ENCODE measurements at places on chromosomes 1 and 21. TPM values are rescaled to one million over a fixed set of nuclear protein-coding genes. Genes with fewer than 3 reads are reported as not detected.

Gene VSIG8
- not detected for total RNA-seq

Gene GFI1
- total RNA-seq: under 0.01 TPM

Gene AADACL4
- total RNA-seq: not detected

Gene GSTM1
- total RNA-seq: 0.51 TPM

Gene SLC44A3
- total RNA-seq: 0.65 TPM

Gene CHRM3
- 2.8 TPM for total RNA-seq

Gene S100A2
- total RNA-seq: 1.4 TPM

Gene HES2
- not detected for total RNA-seq

Gene VHLL
- total RNA-seq: not detected

Gene SYPL2
- not detected for total RNA-seq

Gene PCBP3
- total RNA-seq: 0.05 TPM

Gene FHL3
- 7.7 TPM for total RNA-seq

Gene CCDC185
- not detected for total RNA-seq

Gene PDZK1IP1
- not detected for total RNA-seq

Gene VCAM1
- total RNA-seq: 64.1 TPM

Gene ILDR2
- total RNA-seq: not detected

Gene EFNA3
- total RNA-seq: 1.8 TPM

Gene FAM131C
- total RNA-seq: under 0.01 TPM

Gene ACTN2
- under 0.01 TPM for total RNA-seq

Gene LCA5L
- total RNA-seq: 3.0 TPM

Gene LCE3D
- total RNA-seq: not detected

Gene MLLT11
- total RNA-seq: 16.1 TPM

Gene FCGR3B
- total RNA-seq: not detected

Gene LYPD8
- total RNA-seq: not detected

Gene SLAMF6
- not detected for total RNA-seq

Gene PANK4
- total RNA-seq: 25.8 TPM

Gene SPRR5
- total RNA-seq: not detected

Gene OR6K3
- total RNA-seq: not detected

Gene ATP6V1G3
- total RNA-seq: not detected

Gene AJAP1
- total RNA-seq: not detected

Gene C1QB
- total RNA-seq: not detected

Measured in smooth muscle cell of the umbilical artery (primary cell).